ENCODE measurements at places on chromosomes 5 and 9.

DNA sequence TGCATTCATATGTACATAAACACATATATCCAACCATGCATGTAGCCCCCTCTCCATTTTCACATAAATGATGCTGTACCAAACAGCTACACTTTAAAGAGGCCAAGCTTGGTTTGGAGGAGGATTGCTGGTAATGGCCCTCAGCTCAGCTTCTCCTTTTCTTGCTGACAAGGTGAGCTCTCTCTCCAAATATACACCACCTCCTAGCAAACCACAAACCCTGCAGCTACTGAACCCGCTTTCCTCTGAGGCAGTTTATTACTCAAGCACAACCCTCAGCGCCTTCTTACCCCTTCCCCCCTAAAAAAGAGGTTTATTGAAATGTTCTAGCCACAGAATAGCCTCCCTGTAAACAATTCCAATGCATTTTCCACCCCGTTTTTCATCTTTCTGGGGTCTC, 54.0 kb downstream of the ALG2 start:
- no peak for DNase-seq

- no peak for DNase-seq
Measured at GRCh38 chr5:146081556-146081955, 23.8 kb downstream of the PLAC8L1 start.

GRCh38 chr5:133859073-133859472, 109.4 kb downstream of the C5orf15 start:
- DNase-seq, result no peak

DNA sequence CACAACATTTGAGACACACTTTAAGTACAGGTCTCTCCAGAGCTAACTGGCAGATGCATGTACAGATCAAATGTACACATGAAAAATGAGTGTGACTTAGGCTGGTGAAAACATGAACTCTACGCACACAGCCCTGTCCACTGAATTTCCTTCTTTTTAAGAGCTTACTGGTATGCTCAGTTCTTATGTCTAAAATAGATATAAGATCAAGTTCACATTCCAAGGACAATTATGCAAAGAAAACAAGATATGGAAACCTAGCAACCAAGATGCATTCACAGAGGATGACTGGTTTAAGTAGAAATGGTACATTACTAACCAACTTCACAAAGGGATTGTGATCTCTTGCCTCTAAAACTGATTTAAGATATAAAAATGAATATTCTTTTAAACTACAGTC, 56.7 kb downstream of the TLE1 start:
- no peak for DNase-seq

Measured in head of caudate nucleus (tissue), 42 donors.